ENCODE measurements at places on chromosomes 2 and 18.

GRCh38 chr2:190910341-190911136 is 29.9 kb downstream of the GLS start:
- no peak for DNase-seq

DNA sequence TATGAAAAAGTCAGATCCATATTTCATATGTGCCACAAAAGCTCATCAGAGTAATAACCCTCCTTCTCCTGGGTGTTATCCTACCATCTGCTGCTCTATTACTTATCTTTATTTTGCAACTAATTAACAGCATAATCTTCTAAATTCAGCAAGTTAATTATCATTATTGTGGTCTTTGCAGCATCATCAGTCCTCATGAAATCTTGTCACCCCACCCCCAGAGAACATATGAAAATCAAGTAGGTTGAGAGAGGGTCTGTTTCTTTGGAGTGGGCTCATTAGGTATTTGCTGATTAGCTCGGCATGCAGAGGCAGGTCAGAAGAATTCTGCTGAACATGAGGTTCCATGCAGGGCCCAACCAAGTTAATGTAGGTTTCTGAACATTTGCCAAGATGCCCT is 64.8 kb downstream of the ATF2 start:
- no peak for DNase-seq

GRCh38 chr18:50473881-50474280 is 86.0 kb upstream of the MAPK4 start:
- no peak for DNase-seq

DNA sequence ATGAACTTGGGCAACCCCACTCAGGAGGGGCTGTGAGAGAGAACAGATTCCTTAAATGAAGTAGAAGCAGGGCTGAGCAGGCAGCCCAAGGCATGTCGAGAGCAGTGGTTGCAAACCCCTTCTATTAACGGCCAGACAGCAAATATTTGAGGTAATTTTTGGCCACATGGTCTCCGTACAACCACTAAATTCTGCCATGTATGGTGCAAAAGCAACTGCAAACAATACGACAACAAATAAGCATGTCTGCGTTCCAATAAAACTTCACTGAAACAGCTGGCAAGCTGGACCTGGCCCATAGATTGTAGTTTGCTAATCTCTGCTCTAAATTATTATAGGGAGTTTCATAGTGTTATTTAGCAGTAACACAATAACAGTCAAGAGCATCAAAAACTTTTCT is 217.0 kb upstream of the ZNF521 start:
- no peak for DNase-seq

DNA sequence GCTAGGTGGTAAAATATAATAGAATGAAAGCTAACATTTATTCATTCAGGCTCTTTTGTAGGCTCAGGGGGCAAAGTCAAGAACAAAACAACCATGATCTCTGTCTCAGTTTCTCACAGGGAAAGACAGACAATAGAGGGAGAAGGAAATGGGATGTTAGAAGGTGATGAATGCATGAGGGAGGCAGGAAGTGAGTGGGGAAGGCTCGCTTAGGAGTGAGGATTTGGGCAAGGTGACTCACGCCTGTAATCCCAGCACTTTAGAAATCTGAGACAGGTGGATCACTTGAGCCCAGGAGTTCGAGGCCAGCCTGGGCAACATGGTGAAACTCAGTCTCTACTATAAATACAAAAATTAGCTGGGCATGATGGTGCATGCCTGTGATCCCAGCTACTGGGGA is 88.4 kb downstream of the CTIF start:
- DNase-seq, result no peak
